Heart left ventricle (tissue), 16 donors: ENCODE measurements at places on chromosomes 6 and 20. TPM values are rescaled to one million over a fixed set of nuclear protein-coding genes. Genes with fewer than 3 reads are reported as not detected.

DNA sequence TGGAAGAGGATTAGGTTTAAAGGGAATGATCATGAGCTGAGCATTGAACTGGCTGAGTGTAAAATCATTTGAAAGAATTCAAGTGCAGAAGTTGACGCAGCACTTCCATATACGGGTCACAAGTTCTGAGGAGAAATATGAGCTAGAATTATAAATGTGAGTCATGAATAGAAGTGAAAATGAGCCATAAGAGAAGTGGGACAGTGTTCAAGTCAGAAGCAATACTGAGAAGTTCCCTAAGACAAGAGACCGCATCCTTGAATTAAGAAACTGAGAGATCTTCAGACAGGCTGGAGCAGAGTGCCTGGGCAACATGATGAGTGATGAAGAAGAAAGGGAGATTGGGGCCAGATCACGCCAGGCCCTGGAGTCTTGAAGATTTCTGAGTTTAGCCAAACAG is 209.7 kb downstream of the TBX18 start:
- no peak overlapping the region for H3K4me3 ChIP-seq
- DNase-seq: no peak
- H3K27me3 ChIP-seq: no peaks in the 10 kb centered on the region

- peaks cover 19% of the 10 kb centered on the region for H3K4me1 ChIP-seq
- H3K4me3 ChIP-seq: no peak overlapping the region
- H3K27ac ChIP-seq: peak overlapping the region; percentile 91
- H3K36me3 ChIP-seq: no peaks in the 10 kb centered on the region
Measured at GRCh38 chr20:19047040-19047950, 165.1 kb upstream of the SLC24A3 start.

- no peak overlapping the region for H3K4me3 ChIP-seq
- H3K27me3 ChIP-seq: no peaks in the 10 kb centered on the region
- DNase-seq: no peak
- H3K36me3 ChIP-seq: no peaks in the 10 kb centered on the region
Measured at GRCh38 chr20:54849741-54850140, 374.3 kb downstream of the DOK5 start.

- peaks cover 11% of the 10 kb centered on the region for H3K36me3 ChIP-seq
- H3K4me1 ChIP-seq: peaks cover 5% of the 10 kb centered on the region
- H3K27ac ChIP-seq: no peak overlapping the region
- no peaks in the 10 kb centered on the region for H3K27me3 ChIP-seq
Measured at GRCh38 chr6:3019065-3019464, 19.4 kb downstream of the NQO2 start.

- no peak overlapping the region for H3K27ac ChIP-seq
- H3K27me3 ChIP-seq: no peaks in the 10 kb centered on the region
- DNase-seq: no peak
- H3K4me1 ChIP-seq: no peaks in the 10 kb centered on the region
- H3K36me3 ChIP-seq: no peaks in the 10 kb centered on the region
Measured at GRCh38 chr6:12379181-12379580, 89.0 kb downstream of the EDN1 start.

DNA sequence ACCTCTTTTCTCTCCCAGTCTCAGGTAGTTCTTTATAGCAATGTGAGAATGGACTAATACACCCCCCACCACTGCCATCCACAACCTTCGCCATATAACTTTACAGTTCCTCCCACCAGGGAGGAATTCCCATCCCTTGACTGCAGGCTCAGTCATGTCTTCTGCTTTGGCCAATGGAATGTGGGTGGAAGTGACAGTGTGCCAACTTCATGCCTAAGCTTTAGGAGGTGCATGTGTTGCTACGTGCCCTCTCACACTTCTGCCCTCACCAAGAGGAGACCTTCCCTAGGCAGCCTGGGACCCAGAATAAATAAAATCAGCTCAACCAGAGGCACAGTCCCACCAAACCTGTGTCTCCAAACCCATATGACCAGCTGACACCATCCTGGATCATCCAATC is 33.0 kb upstream of the LRRN4 start:
- H3K4me1 ChIP-seq: no peaks in the 10 kb centered on the region
- DNase-seq: no peak
- H3K36me3 ChIP-seq: no peaks in the 10 kb centered on the region
- H3K4me3 ChIP-seq: no peak overlapping the region

- no peaks in the 10 kb centered on the region for H3K36me3 ChIP-seq
- no peaks in the 10 kb centered on the region for H3K27me3 ChIP-seq
- no peak overlapping the region for H3K4me3 ChIP-seq
- DNase-seq: no peak
Measured at GRCh38 chr6:3869632-3870527, 20.7 kb downstream of the FAM50B start.

DNA sequence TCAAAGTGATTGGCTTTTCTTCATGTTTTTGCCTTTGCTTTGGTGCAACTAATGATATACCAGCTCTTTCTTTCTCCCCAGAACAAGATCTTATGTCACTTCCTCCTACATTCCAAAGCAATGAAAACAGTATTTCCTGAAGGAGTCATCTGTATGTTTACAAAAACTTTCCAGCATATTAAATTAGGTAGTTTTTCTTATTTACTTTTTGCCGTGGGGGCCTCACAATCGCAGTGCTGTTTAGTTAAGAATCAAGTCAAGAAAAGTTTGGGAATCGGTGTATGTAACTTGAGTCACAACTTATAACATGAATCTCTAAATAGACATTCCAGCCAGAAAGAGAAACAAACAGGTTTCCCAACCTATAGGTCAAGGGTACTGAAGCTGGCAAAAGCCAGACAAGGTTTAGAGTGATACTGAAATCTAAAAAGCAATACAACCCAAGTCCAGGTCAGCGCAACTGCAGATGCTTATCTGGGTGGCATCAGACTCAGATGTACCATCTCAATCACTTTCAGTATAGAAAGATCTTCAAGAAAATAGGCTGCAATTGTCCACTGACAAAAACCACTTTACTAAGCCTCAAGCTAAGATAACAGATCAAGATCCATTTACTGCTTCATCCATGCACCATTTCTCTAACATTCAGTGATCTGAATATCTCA is 63.6 kb downstream of the IPCEF1 start:
- no peaks in the 10 kb centered on the region for H3K27me3 ChIP-seq
- H3K36me3 ChIP-seq: no peaks in the 10 kb centered on the region
- no peak overlapping the region for H3K4me3 ChIP-seq
- H3K27ac ChIP-seq: no peak overlapping the region

GRCh38 chr6:34888874-34889555 is at the start of gene ANKS1A:
Gene ANKS1A, plus strand, starts transcription at chr6:34889255. Its CDS starts 148 bp downstream, at chr6:34889403.
- peaks cover 19% of the 10 kb centered on the region for H3K4me1 ChIP-seq
- DNase-seq: peak; percentile 84
- H3K27ac ChIP-seq: peak within 1 kb of the TSS; percentile 87
- H3K36me3 ChIP-seq: no peaks in the 10 kb centered on the region
- H3K27me3 ChIP-seq: no peaks in the 10 kb centered on the region

- DNase-seq: no peak
- H3K27ac ChIP-seq: no peak overlapping the region
- H3K27me3 ChIP-seq: no peaks in the 10 kb centered on the region
- H3K4me3 ChIP-seq: no peak overlapping the region
Measured at GRCh38 chr20:60729135-60729900, 522.7 kb upstream of the CDH4 start.

DNA sequence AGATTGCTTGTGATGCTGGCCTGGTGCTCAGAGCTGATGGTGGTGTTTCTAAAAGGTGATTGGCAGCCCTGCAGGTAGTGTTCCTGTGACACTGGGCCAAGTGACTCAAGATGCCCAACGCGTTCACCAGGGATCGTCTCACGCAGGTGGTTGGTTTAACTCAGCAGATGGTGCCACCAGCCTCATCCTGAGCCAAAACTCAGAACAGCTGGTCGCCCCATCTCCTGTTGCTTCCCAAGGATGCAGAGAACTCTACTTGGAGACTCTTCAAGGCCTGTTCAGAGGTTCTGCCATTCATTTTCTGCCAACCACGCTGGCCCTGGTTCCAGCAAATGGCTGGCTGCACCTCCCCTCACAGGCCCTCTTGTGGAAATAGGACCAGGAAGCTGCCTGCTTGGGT is 394.4 kb downstream of the CDH26 start:
- H3K27me3 ChIP-seq: no peaks in the 10 kb centered on the region
- H3K4me1 ChIP-seq: no peaks in the 10 kb centered on the region
- no peaks in the 10 kb centered on the region for H3K36me3 ChIP-seq
- H3K27ac ChIP-seq: no peak overlapping the region
- DNase-seq: no peak

- no peaks in the 10 kb centered on the region for H3K36me3 ChIP-seq
- H3K27ac ChIP-seq: no peak overlapping the region
- no peak for DNase-seq
- H3K27me3 ChIP-seq: no peaks in the 10 kb centered on the region
- H3K4me3 ChIP-seq: no peak overlapping the region
- no peaks in the 10 kb centered on the region for H3K4me1 ChIP-seq
Measured at GRCh38 chr6:14412026-14412425, 294.5 kb downstream of the CD83 start.

DNA sequence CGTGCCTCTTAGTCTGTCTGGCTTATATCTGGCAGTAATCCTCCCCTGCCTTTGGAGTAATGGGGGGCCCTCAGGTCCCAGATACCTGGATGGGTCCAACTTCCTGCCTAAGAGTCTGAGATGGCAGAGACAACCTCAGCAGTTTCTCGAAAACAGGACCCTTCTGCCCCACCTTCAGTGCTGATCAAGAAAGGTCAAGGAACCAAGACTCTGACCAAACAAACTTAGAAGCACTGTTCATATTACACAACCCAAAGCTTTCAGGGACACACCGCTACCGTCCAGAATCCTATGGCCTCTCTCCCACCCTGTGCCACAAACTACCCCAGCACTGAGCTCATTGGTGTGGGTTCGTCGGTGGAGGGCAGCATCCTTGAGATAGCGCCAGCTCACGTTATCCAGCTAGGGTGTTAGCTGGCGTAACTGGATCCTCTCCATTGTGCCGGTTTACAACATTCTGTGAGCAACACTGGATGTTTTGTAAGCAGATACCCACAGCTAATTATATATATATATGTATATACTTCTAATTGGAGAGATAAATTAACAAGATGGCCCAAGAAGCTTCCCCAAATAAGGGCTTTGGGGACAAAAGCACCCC is 7.6 kb upstream of the TMC2 start:
- H3K4me1 ChIP-seq: no peaks in the 10 kb centered on the region
- H3K27me3 ChIP-seq: no peaks in the 10 kb centered on the region
- DNase-seq: no peak
- no peak overlapping the region for H3K27ac ChIP-seq
- no peaks in the 10 kb centered on the region for H3K36me3 ChIP-seq

DNA sequence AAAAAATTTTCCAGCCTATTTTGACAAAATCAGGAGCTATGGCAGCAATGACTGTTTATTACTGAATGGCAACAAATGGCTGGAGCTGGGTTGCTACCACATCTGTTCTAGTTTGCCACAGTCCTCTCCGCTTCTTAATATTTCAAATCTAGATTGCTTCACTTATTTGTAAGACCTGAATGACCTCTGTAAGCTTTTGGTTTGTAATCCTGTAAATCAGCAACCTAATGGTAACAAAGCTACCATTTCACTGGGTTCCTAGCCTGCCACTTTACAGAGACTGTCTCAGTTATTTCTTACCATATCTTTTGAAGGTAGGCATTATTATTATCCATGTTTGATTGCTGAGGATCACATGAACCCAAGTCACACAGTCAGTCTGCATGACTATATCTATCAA is 15.4 kb downstream of the ZNFX1 start:
- H3K4me1 ChIP-seq: peaks cover 23% of the 10 kb centered on the region
- no peak for DNase-seq
- H3K4me3 ChIP-seq: no peak overlapping the region
- peaks cover 96% of the 10 kb centered on the region for H3K36me3 ChIP-seq

DNA sequence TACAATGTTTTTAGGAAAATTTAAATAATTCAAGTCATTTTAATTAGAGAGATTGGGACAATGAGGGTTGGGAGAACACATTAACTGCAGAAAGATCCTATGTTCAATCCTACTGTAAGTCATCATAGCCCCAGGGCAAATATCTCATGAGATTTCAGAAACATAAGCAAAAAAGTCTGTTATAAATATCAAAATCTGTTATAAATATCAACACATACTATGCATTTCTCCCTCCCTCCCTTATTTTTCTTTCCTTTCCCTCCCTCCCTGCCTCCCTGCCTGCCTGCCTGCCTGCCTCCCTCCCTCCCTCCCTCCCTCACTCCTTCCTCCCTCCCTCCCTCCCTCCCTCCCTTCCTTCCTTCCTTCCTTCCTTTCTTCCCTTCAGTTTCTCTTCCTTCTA is 267.3 kb upstream of the SASH1 start:
- H3K27ac ChIP-seq: no peak overlapping the region
- no peaks in the 10 kb centered on the region for H3K4me1 ChIP-seq
- no peaks in the 10 kb centered on the region for H3K36me3 ChIP-seq
- H3K4me3 ChIP-seq: no peak overlapping the region

- no peaks in the 10 kb centered on the region for H3K4me1 ChIP-seq
- H3K27ac ChIP-seq: no peak overlapping the region
- H3K27me3 ChIP-seq: no peaks in the 10 kb centered on the region
- no peak for DNase-seq
- no peak overlapping the region for H3K4me3 ChIP-seq
- no peaks in the 10 kb centered on the region for H3K36me3 ChIP-seq
Measured at GRCh38 chr6:157561414-157561790, 180.4 kb downstream of the ZDHHC14 start.

DNA sequence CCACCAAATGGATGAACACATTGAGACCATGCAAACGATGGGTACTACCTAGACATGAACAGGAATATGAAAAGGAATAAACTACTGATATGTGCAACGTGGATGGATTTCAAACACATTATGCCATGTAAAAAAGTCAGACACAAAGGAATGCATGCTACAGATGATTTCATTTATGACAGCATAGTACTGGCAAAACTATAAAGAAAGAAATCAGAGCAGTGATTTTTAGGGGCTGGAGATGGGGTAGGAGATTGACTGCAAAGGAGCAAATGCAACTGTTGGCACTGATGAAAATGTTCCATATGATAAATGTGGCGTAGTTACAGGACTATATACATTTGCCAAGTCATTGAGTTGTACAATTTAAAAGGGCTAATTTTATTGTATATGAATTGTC is 13.4 kb upstream of the COL12A1 start:
- no peak overlapping the region for H3K4me3 ChIP-seq
- H3K36me3 ChIP-seq: no peaks in the 10 kb centered on the region
- H3K27ac ChIP-seq: no peak overlapping the region
- no peaks in the 10 kb centered on the region for H3K27me3 ChIP-seq

The TSBP1 gene
- total RNA-seq: not detected

The SLC2A10 gene
- 2.8 TPM for total RNA-seq

The BACH2 gene
- 7.2 TPM for total RNA-seq

The RIMS1 gene
- 0.32 TPM for total RNA-seq

The MYL9 gene
- 535 TPM for total RNA-seq

The MYH7B gene
- 114 TPM for total RNA-seq

The NR2E1 gene
- total RNA-seq: not detected

The HLA-DRA gene
- total RNA-seq: 497 TPM

The PREX1 gene
- 7.9 TPM for total RNA-seq

The OR12D3 gene
- not detected for total RNA-seq
